ENCODE measurements at places on chromosomes 13 and 19. TPM values are rescaled to one million over a fixed set of nuclear protein-coding genes. Genes with fewer than 3 reads are reported as not detected.

CHST8 gene
- total RNA-seq = not detected

C19orf85 gene
- total RNA-seq = not detected

DNA sequence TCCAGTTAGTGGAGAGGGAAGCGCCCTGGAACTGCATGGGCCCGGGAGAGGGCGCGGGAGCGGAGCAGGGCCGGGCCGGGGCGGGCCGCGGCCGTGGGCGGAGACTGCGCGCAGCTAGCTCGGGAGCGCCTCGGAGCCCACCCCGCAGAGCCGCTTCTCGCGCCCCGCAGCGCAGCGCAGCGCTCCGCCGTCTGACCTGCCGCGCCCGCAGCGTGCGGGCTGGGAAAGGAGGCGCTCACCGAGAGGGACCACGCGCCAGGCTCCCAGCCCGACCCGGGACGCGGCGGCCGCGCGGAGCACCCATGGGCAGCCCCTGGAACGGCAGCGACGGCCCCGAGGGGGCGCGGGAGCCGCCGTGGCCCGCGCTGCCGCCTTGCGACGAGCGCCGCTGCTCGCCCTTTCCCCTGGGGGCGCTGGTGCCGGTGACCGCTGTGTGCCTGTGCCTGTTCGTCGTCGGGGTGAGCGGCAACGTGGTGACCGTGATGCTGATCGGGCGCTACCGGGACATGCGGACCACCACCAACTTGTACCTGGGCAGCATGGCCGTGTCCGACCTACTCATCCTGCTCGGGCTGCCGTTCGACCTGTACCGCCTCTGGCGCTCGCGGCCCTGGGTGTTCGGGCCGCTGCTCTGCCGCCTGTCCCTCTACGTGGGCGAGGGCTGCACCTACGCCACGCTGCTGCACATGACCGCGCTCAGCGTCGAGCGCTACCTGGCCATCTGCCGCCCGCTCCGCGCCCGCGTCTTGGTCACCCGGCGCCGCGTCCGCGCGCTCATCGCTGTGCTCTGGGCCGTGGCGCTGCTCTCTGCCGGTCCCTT, at the start of gene MLNR:
TSS of gene MLNR (plus strand) at position 303 of the 820 bp plus-strand sequence. CDS start at position 303, 0 bp downstream.
- DNase-seq = peak; percentile 66

GRCh38 chr13:43805681-43806128, 18.9 kb upstream of the ENOX1 start:
- no peak for DNase-seq

- DNase-seq = no peak
Measured at GRCh38 chr19:5590151-5590864, 22.6 kb upstream of the TINCR start.

DNA sequence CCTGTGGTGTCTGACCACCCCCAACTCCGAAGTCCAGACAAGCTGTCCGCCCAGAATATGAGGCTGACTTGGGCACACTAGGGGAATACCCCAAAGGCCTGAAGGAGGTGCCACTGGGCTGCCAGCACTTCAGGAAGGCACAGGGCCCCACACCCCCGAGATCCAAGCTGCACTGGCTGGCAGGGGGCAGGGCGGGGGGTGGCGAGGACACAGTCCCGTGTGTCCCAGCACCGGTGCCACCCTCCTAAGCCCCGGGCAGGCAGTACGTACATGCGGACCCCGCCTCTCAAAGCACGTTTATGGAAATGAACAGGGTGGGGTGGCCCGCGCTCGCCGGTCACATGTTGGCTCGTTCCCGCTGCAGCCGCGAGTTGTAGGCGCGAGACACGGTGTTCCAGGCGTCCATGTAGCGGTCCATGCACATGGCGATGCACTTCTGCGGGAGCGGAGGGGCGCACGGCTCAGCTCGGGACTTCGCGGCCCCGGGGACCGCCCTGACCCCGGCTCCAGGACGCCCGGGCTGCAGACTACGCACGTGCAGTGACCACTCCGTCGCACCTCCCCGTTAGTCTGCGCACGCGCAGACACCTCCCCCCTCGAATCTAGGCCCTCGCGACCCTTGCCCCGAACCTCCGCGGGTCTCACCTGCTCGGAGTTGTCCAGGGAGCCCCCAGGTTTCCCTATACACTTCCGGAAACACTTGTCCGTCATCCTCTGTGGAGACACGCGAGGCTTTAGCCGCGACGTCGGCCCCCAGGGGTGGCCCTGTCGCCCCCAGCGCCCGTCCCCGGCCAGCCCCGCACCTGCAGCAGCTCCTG, 566 bp downstream of the TIMM13 start:
- DNase-seq = peak; percentile 67

ZNF578 gene
- total RNA-seq = 1.1 TPM

GRCh38 chr19:17807731-17808316, 12.9 kb downstream of the B3GNT3 start:
- DNase-seq = peak; percentile 46

- no peak for DNase-seq
Measured at GRCh38 chr13:92377396-92377795, 849.2 kb upstream of the GPC6 start.

DNA sequence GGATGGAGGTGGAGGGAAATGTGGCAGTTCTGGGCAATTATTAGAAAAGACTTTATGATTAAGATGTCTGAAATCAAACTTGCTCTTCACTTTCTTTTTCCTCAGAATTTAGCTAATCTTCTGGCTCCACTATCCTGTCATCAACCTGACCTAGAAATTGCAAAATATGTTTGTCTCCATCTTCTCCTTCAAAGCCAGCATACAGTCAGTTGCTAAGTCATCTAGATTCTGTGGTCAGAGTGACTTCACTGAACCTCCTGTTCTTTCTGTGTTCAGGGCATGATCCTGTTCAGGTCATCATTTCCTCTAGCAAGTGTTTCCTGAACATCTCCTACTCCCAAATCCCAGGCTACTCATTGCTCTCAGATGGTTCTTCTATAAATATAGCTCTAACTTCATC, 10.8 kb upstream of the CCNA1 start:
- DNase-seq = no peak

GRCh38 chr19:17347361-17347760, 10.0 kb downstream of the GTPBP3 start:
- DNase-seq = no peak

DNA sequence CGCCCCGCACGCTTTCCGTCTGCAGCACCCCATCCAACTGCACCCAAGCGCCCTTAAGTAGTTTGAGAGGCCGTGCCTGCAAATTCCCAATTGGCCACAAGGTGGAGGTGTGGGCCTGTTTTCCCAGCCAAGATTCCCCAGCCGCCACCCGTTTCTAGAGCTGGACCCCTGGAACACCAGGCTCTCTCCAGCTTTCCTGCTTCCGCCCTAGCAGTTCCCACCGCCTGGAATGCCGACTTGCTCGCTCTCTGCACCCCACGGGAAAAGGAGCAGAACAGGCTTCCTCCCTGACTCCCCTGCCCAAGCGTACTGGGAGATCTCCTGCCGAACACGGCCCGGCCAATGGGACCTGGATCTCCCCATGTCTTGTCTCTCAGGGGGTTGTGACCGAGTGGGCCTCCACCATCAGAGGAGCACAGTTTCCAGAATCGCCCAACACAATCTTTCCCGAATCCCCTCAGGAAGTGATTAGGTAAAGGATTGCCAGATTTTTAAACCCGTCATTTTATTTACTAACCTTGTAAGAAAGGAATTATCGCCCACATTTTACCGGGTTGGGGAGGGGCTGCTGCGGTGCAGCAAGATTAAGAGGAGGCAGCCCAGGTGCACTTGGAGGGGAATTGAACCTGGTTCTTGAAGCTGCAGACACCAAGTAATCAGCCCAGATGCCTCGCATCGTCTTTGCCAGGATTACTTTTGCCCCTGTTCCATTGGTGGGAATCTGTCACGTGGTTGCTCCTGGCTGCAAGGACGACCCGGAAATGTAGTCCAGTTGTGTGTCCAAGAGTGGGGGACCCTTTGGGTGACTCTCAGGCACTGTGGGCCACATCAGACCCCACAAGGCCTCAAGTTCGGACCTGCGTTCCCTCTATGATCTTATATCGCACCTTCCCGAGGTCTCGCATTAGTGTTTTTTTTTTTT, 3.5 kb upstream of the NAPSA start:
- peak; percentile 87 for DNase-seq

- no peak for DNase-seq
Measured at GRCh38 chr19:35167251-35168119, 12.9 kb downstream of the FXYD5 start.

- DNase-seq = no peak
Measured at GRCh38 chr13:23579896-23580683, 9.9 kb downstream of the TNFRSF19 start.

PRSS57 gene
- not detected for total RNA-seq

BICRA gene
- total RNA-seq = 13.3 TPM

FAM174C gene
- total RNA-seq = 75.3 TPM

DNA sequence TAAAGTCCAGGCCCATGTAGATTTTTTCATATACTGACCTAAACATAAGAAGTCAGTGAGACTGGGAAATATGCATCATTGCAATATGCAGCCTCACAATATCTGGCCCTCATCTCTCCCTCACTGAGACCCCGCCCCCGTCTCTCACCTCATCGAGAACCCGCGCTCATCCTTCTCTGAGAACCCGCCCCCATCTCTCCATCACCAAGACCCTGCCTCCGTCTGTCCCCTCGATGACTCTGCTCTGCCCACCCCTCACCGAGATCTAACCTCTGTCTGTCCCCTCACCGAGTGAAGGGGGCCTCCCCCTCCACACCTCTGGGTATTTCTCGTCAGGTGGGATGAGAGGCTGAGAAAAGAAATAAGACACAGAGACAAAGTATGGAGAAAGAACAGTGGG, 20.5 kb upstream of the ZNF846 start:
- no peak for DNase-seq

PSG2 gene
- not detected for total RNA-seq

GRCh38 chr19:32824191-32824751, 45.3 kb downstream of the SLC7A9 start:
- no peak for DNase-seq

- no peak for DNase-seq
Measured at GRCh38 chr13:98158172-98158899, 15.4 kb downstream of the FARP1 start.

IFNL1 gene
- total RNA-seq = 0.50 TPM

NANOS3 gene
- 1.6 TPM for total RNA-seq

DNA sequence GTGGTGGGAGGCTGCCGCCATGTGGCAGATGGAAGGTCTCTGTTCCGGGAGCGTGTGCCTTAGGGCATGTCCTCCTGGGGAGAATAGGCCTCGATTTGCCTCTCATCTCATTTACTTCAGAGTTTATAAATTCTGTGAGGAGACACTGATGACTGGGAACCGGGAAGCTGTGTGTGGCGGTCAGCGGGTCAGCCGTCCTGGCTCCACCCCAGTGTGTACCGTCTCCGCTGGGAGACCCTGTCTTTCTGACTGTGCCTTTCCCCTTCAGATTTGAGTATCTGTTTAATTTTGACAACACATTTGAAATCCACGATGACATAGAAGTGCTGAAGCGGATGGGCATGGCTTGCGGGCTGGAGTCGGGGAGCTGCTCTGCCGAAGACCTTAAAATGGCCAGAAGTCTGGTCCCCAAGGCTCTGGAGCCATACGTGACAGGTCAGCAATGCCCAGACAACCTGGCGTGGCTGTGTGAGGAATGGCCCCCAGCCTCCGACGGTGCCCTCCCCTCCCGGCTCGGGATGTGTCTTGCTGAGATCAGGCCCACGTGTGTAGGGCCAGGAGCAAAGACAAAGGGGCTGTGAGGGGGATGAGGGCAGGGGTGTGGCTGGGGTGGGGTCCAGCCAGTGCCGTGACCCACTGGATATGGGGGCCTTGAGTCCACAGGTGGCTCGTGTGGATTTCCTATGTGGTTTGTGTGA, 21.6 kb downstream of the ATP4B start:
- no peak for DNase-seq

C3 gene
- 0.93 TPM for total RNA-seq

- no peak for DNase-seq
Measured at GRCh38 chr19:43469160-43469480, 3.7 kb upstream of the LYPD3 start.

HIPK4 gene
- total RNA-seq = 0.09 TPM

- no peak for DNase-seq
Measured at GRCh38 chr13:64930636-64931035, 2299.5 kb downstream of the PCDH9 start.

GRCh38 chr13:109344552-109345157, 441.7 kb downstream of the IRS2 start:
- no peak for DNase-seq

- DNase-seq = no peak
Measured at GRCh38 chr13:73532987-73533510, 474.2 kb downstream of the KLF5 start.

GRCh38 chr13:41616151-41616550, 158.8 kb downstream of the RGCC start:
- no peak for DNase-seq

DNA sequence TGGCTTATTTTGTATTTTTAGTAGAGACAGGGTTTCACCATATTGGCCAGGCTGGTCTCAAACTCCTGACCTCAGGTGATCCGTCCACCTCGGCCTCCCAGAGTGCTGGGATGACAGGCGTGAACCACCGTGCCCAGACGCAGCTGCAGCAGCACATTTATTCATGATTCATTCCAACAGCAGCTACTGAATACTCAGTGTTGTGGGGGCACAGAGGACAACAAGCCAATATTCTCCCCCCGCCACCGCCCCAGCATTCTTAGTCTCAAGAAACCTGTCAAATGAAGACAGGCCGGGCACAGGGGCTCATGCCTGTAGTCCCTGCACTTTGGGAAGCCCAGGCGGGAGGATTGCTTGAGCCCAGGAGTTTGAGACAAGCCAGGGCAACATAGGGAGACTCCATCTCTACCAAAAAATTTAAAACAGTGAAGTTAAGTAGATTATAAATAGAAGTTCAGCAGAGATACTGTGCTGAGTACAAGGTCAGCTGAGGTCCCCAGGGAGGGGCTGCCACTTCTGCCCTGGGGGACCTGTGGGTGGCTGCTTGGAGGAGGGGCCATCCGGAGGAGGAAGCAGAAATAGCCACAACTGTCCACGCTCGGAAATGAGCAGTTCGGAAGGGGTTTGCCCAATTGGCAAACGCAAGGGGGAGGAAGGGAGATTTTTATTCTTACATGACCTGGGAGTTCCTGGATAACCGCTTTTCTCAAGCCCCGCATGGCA, 4.3 kb downstream of the DOT1L start:
- peak; percentile 28 for DNase-seq

PSG1 gene
- not detected for total RNA-seq

- DNase-seq = no peak
Measured at GRCh38 chr19:48120505-48120904, 9.9 kb upstream of the PLA2G4C start.

DNA sequence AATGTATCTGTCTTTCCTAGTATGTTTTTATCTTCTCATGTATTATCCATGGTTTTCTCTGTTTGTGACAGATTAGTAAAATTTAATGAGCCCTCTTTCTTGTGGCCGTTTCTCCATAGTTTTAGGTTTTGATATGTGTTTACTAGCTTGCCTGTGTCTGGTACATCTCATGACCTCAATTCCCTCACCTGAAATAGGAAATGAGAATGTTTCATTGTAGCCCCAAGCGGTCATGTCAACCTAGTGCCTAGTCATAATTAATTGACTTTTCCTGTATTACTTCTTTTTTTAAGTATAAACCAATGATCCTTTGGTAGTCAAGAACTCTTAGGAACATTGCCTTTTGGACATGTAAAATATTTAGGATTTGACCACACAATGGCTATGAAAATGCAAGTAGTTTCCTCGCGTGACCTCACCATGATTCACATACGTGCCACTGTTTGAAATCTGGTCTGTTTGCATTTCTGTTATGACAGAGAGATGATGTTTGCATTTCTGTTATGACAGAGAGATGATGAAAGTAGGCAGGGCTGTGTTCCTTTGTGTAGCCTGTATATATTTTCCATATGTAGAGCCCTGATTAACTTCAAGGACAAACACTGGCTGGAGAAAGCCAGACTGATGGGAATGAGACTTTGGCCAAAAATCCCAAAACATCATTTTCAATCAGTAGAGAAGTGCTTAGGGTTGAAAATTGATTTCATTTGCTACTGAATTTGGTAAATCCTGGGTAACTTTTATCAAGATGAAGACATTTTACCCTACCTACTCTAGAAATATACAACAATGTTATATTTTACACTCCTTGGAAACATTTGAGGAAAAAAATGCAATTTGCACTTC, 104.8 kb downstream of the TNFRSF19 start:
- DNase-seq = peak; percentile 43

All from activated CD4-positive, alpha-beta T cell treated with anti-CD3 and anti-CD28 coated beads for 36 hours (primary cell).